ENCODE measurements at places on chromosomes 5 and 9.

- DNase-seq, result no peak
Observed at GRCh38 chr9:114271556-114272510, 51.1 kb upstream of the ORM1 start.

- no peak for DNase-seq
Observed at GRCh38 chr9:107149756-107150155, 133.3 kb upstream of the RAD23B start.

GRCh38 chr5:89128092-89128491 is 245.1 kb upstream of the MEF2C start:
- no peak for DNase-seq

GRCh38 chr5:139757727-139758509 is 37.7 kb upstream of the PSD2 start:
- DNase-seq, result no peak

GRCh38 chr5:79189439-79190234 is 46.3 kb upstream of the JMY start:
- no peak for DNase-seq

DNA sequence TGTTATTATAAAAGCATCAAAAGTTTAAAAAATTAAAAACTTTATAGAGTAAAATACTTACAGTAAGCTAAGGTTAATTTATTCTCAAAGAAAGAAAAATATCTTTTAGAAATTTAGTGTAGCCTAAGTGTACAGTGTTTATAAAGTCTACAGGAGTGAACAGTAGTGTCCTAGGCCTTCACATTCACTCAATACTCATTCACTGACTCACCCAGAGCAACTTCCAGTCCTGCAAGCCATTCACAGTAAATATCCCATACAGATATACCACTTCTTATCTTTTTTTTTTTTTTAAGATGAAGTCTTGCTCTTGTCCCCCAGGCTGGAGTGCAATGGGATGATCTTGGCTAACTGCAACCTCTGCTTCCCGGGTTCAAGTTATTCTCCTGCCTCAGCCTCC is 73.1 kb upstream of the FST start:
- DNase-seq, result no peak

GRCh38 chr9:16205455-16205854 is 652.6 kb downstream of the CCDC171 start:
- DNase-seq, result no peak

GRCh38 chr9:114813717-114814418 is 8.0 kb upstream of the TNFSF15 start:
- DNase-seq, result no peak

GRCh38 chr5:93512799-93513198 is 68.2 kb downstream of the NR2F1-AS1 start:
- DNase-seq, result no peak

DNA sequence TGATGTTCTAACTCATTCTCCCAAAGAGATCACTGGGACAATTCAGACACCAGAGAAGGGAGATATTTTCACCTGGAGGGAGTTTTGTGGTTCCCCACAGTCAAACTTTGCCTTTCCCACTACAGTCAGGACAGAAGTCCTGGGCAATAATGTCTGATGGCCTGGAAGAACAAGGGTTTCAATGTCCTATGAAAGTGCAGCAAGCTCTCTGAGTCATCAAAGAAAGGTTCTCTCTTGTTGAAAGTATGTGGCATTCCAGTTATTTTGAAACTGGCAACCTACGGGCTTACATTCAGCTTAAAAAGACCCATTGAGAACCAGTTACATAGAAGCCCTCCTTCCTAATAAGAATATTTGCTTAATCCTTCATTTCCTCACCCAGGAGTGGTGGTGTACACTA is 103.9 kb downstream of the INSYN2B start:
- DNase-seq, result no peak
